ENCODE measurements at places on chromosomes 3 and 15.

GRCh38 chr3:17672506-17672905 is 69.9 kb downstream of the TBC1D5 start:
- no peak for DNase-seq

GRCh38 chr15:66226736-66227135 is 26.8 kb downstream of the MEGF11 start:
- DNase-seq = no peak

GRCh38 chr3:100577382-100578008 is 31.9 kb upstream of the ADGRG7 start:
- no peak for DNase-seq

GRCh38 chr3:170081079-170081741 is 43.4 kb downstream of the GPR160 start:
- peak; percentile 34 for DNase-seq

GRCh38 chr15:62769604-62770003 is 272.9 kb upstream of the TPM1 start:
- DNase-seq = no peak

DNA sequence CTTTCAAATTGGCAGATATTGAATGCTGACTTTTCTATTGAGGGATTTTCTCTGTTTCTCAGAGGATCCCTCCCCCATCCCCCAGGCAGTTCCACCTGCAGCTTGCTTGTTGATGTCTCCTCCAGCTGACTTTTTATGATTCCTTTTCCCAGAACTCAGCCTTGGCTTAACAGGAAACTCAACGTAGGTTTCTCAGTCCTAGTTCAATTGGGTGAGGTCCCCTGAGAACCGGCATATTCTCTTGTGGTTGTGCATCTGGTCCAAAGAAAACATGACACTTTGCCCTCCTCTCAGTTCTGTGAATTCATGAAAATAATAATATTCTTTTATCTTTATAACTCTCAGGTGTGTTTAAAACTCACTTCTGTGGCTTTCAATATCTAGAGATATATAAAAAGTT is 1222.1 kb downstream of the OTOL1 start:
- DNase-seq = no peak

- no peak for DNase-seq
Measured at GRCh38 chr3:68271145-68271544, 616.7 kb upstream of the SUCLG2 start.

DNA sequence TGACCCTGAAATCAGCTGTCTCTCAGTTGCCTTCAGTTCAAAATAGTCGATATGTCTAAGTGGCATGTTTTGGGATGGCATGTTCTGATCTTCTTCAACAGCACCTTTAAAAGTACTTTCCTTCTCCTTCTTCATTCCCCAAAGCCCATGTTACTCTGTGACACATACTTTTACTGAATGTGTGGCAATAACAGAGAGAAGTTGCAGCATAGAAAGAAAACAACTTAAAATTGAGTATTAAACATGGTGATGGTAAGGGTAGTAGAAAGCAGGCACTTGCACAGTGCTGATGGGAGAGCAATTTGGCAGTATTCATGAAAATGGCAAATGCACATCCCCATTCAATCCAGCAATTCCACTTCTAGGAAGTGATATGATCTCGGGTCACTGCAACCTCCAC is 12.3 kb upstream of the ULK4 start:
- DNase-seq = no peak

DNA sequence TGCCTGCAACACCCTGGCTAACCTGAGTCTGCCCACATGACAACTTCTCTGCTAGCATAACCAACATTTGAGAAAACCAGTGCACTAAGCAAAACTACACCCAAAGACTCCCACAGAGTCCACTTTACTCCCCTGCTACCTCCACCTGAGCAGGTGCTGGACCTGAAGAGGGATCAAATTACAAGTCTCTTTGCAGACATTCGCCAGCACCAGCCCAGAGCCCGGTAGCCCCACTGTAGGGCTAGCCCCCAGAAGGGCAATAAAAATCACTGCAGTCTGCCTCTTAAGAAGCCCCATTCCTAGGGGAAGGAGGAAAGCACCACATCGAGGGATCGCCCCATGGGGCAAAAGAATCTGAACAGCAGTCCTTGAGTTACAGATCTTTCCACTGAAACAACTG is 472.2 kb downstream of the GRM7 start:
- DNase-seq = no peak

- DNase-seq = no peak
Measured at GRCh38 chr3:40169983-40170382, 139.5 kb upstream of the EIF1B start.
